ENCODE measurements at places on chromosomes 13 and 19.

DNA sequence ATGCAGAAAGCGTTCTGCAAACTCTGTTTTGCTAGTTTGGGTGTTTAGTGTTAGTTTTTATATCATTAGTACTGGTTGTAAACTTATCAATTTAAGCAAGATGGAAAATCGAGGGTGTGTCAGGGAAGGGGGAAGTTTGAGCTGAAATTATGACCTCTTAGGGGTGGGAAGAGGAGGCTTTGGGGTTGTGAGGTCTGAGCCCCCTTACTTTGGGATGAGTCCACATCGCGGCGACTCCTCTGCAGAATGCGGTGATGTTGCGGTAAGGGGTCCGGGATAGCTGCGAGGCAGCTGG is 743 bp upstream of the NDUFS7 start:
- no peak for DNase-seq

GRCh38 chr13:94550062-94550738 is 45.8 kb downstream of the TGDS start:
- peak; percentile 4 for DNase-seq

GRCh38 chr19:2627319-2627829 is 75.1 kb downstream of the GNG7 start:
- peak; percentile 94 for DNase-seq

DNA sequence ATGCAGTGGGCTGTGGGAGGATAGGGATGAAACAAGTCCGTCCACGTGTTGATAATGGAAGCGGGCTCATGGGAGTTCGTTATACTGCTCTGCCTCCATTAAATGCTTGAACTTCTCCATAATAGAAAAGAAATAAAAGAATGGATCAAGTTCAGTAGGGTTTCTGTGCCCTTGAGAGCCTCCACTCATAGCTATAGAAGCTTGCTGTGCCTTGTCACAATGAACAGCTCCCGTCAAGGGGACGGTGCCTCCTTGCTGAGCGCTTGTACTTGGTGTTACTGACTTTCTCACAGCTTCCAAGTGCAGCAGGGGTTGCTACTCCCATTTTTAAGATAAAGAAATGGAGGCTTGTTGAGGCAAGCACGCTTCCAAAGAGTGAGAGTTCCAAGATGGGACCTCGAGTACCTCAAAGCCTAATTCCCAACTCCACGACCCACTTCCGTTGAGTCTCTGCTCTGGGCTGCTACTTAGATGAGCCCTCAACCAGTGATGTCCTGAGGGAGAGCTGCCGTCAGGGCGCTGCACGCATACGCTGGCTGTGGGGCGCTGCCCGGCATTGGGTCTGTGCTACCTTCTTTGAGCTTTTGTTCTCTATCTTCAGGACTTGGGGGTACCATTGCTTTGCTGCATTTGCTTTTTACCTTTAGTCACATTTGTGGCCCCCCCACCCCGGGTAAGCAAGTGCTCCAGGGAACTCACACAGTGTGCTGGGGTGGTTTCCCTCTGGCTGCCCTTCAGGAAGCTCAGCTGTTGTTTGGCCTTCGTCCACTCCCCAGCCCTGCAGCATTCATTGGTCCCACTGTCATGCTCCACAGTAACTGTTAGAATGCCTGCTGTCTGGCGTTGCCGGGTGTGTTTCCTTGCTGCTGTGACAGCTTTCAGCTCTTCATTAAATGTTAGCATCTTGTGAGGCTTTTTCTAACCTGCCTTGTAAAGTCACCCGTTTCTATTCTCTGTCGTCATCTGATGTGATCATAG is 9.5 kb downstream of the SNRNP70 start:
- DNase-seq: no peak

DNA sequence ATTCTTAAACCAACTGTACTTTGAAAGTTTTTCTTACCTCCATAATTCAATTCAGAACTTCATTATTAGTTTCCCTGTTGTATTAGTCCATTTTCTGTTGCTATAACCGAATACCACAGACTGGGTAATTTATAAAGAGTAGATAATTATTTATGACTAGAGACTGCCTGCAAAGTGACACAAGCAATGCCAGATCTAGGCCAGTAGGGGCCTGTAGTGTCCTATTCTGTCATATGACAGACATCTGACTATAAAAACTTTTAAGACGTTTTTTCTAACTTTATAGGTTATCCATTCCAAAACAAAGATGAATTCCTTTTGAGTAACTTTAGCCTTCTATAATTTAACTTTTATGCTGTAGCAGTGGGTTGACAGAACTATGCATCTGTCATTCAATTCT is 2783.8 kb downstream of the PCDH9 start:
- no peak for DNase-seq
